ENCODE measurements at places on chromosomes 12 and 14. TPM values are rescaled to one million over a fixed set of nuclear protein-coding genes. Genes with fewer than 3 reads are reported as not detected.

Gene COQ6
- polyA plus RNA-seq, result 44.7 TPM

Gene MFAP5
- 143 TPM for polyA plus RNA-seq

Gene OR11H12
- polyA plus RNA-seq, result not detected

Gene SMCO2
- not detected for polyA plus RNA-seq

Gene PDZRN4
- polyA plus RNA-seq, result 2.6 TPM

Gene PTPRB
- polyA plus RNA-seq, result 12.7 TPM

Gene ASB2
- 38.2 TPM for polyA plus RNA-seq

Gene LRRC9
- 0.47 TPM for polyA plus RNA-seq

Gene TAS2R7
- polyA plus RNA-seq, result not detected

Gene MAP1LC3B2
- polyA plus RNA-seq, result 4.9 TPM

Gene HRK
- polyA plus RNA-seq, result 0.28 TPM

Gene ZBTB42
- polyA plus RNA-seq, result 8.7 TPM
